Activated T-cell treated with anti-CD3 and anti-CD28 coated beads, Interleukin-2, amount 50 U/mL, for 72 hours (primary cell): ENCODE measurements at places on chromosomes 5 and 9.

GRCh38 chr5:160831801-160832200 is 20.2 kb downstream of the ATP10B start:
- DNase-seq, result no peak

- DNase-seq, result no peak
Observed at GRCh38 chr5:6937677-6938076, 224.4 kb downstream of the TENT4A start.

DNA sequence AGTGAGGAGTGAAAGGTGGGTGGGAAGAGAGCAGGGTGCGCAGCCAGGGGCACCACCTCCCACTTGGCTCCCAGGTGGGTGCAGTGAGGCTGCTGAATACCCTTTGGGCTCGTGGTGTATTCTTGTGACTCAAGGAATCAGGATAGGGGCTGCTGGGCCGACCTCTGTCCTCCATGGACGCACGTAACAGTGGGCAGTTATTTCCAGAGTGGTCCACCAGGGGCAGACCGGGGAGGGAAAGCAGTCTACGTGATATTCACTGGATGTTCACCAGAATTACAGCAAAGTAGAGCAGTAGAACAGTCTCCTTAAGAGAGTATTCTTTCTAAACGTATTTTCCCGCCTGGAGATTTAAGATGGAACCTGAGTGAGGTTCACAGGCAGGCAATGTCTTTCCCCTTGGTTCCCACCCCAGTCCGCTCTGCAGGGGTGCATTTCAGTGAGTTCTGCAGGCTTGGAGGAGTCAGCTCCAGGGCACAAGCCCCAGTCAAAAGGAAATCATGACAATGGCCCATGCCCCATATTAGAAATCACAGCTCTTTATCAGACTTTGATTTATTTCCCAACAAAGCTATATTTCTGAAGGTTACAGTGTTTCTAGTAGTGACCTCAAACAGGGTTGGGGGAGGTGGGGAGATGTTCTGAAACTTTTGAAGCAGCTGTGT is 88.7 kb downstream of the SYK start:
- DNase-seq, result no peak

DNA sequence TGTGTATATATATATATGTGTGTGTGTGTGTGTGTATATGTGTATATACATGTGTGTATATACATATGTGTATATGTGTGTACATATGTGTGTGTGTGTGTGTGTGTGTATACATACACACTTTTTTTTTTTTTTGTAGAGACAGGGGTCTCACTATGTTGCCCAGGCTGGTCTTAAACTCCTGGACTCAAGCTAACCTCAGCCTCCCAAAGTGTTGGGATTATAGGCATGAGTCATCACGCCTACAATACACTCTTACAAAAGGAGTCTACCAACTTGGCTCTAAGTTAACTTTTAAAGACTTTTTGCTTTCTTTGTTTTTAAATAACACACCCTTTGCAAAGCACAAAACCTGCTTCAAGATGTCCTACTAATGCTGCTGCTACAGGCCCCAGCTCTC is 2.1 kb downstream of the C9orf78 start:
- no peak for DNase-seq

GRCh38 chr5:179318221-179318955 is 26.9 kb downstream of the ADAMTS2 start:
- no peak for DNase-seq

DNA sequence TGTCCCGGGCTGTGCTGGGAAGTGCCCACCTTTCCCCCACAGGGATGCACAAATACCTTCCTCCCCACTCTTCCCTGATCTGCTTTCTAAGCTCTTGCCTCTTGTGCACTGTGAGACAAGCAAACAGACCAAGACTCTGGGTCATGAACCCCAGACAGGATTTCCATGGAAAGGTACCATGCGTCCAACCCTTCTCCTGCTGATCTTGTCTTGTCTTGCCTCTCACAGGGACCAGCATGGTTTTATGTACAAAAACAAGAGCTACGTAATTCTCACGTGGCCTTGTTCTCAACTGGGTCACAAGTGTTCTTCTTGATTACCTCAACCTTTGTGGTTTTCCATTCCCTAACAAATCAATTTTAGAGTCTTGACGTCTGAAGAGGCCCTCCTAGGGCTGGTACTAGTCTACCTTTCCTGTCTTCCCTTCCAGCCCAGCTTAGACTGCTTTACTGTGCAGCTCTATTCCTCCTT is 176.5 kb upstream of the MAP3K1 start:
- DNase-seq, result peak; percentile 14

- DNase-seq, result no peak
Observed at GRCh38 chr5:36820900-36821299, 55.7 kb upstream of the NIPBL start.

DNA sequence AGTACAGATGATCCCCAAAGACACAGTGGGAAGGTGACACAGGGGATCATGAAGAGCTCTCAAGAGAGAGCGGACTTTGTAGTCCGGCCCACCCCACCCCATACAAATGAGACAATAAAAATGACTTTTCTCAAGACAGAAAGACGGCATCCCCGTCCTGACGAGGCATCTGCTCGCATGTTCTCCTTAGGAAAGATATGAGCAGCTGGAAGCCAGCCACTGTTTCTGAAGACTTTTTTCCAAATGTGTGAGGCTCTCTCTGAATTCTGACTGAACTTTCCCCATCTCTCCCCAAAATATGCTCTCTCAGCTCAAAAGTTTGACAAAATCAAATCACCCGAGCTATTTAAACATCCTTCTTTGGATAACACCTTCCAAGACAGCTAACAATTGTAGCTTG is 105.2 kb downstream of the RFK start:
- no peak for DNase-seq

DNA sequence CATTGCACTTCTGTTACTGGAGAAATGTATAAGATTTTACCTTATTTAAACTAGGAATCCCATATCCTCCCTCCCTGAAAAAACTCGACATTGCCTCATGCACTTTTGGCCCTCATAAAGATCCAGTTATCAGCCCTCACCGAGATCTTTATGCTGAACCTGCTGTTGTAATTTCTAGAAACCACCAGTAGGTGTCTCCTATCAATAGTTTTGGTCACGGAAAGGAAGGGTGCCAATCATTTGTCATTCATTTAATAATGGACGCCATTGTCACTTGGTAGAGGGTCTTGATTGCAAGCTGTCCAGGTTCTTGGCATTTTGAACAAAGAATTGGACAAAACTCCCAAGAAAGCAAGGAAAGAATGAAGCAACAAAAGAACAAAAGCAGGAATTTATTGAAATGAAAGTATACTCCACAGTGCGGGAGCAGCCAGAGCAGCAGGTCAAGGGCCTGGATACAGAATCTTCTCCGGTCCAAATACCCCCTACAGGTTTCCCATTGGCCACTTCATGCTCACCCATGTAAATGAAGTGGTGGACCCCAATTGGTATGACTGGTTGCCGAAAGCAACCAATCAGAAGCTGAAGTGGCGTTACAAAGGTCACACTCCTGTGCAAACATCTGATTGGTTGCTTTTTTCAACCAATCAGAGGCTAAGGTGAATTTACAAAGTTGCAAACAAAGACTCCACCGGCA is 524.3 kb downstream of the PSAT1 start:
- DNase-seq, result no peak

DNA sequence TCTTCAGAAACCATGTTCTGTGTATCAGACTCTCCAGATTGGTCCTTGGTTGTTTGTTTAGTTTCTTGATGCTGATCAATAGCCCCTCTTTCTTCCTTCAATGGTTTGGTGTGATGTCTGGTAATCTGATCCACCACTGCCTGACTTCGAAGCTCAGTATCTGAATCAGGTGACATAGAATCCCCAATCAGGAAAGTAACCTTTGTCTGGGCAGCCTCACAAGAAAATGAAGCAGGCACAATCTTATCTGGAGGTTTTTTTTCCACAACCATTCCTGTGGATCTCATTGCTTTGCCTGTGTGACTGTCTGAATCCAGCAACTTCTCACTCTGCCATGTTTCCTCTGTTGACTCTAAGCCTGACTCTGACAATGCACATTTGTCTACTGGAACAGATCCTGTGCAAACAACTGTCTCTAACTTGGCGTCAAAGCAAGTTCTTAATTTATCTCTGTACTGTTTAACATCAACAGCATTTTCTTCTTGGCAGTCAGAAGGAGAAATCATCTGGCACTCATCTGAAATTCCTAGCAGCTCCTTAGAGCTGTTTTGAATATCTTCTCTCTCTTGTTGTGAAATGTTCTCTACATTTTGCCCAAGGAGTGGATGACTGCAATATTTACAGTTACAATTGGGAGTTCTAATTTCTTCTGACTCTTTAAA is 37.1 kb upstream of the RAPGEF6 start:
- no peak for DNase-seq

- no peak for DNase-seq
Observed at GRCh38 chr9:134463280-134463679, 137.0 kb downstream of the RXRA start.

DNA sequence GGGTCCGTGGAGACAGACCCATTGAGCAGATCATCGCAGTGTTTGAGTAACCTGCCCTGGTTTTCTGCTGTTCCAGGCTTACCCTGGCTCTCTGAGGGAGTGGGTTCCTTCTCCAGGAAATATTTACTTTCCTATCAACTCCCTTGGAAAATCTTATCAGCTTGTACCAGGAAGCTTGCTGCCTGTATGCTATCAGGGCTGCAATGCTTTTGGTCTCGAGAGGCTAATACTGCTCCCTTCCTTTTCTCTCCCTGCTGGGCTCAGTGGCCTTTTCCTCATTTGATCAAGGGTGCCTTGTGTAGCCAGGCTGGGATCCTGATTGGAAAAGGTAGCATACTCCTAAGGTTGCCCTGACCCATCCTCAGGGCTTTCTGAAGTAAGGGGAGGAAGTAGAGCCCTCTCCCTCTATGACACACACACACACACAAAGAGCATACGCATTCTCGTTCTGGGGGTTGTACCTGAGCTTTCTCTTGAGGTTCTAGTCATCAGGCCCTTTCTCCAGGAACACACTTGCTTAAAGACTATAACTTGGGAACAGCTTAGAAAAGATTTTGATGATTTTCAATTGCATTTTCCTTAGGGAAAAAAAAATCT is 41.6 kb downstream of the CYSTM1 start:
- DNase-seq, result no peak

- DNase-seq, result no peak
Observed at GRCh38 chr5:69152731-69153130, 14.2 kb upstream of the CCNB1 start.

DNA sequence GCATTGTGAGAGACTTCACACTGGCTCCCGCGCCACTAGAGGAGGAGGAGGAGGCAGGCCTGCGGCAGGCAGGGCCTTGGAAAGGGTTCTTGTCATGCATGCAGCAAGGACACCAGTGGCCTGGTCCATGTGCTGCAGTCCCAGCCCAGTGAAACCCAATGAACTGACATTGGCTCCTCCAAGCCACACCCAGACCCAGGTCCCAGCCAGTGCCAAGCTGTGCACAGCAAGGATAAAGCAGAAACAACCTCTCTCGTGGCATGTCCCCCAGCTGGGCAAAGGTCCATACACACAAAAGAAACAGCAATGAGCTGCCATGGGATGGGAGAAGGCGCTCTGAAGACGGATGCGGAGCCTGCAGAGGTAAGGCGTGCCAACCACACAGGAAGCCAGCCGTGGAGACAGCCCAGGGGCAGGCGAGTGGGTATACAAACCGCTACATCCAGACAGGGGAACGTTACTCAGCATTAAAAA is 89.2 kb downstream of the SEMA4D start:
- DNase-seq, result peak; percentile 66

GRCh38 chr5:140642718-140643117 is 3.5 kb downstream of the TMCO6 start:
- no peak for DNase-seq

- no peak for DNase-seq
Observed at GRCh38 chr5:83099445-83099844, 22.1 kb downstream of the XRCC4 start.

GRCh38 chr5:179776411-179776938 is 17.3 kb upstream of the LTC4S start:
- DNase-seq, result no peak

DNA sequence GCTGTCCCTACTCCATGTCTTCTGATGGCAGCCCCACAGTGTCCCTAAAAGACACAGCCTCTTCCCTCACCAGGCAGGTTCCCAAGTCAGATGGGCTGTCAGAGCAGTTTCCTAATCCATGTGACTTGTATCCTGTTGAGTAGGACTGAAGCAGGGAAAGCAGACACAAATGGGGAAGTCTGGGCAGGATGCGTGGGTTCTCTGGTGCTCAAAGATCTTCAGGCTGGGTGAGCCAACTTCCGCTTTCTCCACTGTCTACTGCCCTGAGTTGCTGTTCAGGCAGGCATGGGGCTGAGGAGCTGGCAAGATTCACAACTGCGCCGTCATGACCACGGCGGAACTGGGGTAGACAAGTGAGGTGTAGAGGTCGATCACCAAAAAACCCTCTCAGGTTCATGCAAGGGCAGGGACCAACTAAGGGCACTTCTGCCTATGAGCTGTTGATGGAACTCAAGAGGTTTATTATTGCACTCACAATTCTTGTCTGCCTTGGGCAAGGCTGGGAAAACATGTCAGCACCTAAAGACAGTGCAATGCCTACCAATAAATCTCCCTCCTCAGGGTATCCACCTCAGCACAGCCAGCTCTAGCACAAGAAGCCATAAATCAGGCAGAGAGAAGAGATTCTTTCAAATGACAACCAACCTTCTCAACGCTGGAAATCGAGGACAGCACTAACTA is 83.4 kb downstream of the RAPGEF1 start:
- DNase-seq, result peak; percentile 76

DNA sequence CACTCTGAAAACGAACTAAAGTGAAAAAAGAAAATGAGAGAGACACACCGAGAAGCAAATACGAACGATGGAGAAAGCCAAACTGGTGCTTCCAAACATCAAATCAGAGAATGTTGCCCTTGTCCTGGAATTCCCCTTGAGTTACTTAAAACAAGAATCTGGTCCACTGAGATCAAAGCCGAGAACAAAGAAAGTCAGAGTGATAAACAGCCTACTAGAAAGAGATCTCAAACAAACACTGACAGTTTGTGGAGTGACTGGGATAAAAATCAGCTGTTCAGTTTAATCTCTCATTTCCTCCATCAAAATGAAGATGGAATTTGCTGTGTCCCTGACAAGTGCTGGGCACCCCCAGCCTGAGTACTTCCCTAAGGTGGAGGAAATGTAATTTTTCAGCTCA is 582.6 kb downstream of the NR2F1-AS1 start:
- no peak for DNase-seq

- DNase-seq, result no peak
Observed at GRCh38 chr9:35158501-35159280, 3.1 kb upstream of the UNC13B start.

DNA sequence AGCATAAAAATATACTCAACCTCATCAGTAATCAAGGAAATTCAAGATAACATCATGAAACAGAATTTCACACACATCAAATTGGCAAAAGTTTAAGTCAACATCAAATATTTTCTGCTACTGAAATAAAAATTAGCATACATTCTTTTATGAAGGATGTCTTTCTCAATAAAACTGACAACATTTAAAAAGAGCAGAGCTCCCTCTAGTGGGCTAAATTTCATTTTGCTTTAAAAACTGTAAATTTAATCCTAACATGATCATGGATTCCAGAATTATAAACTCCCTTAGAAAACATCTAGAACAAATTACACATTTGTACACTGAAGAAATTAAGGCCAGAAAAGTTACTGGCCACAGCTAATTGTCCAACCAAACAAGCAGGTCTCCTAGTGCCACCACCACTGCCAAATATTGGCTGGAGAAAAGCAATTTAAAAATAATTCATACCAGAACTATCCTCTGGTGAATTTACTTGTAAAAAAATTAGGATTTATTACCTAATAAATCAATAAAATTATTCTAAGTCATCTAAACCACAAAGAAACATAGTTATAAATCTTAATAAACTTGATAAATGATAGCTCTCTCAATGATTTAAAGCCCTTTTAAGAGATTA is 31.2 kb downstream of the DEPDC1B start:
- DNase-seq, result no peak

- no peak for DNase-seq
Observed at GRCh38 chr9:72600671-72601070, 79.3 kb downstream of the TMC1 start.
